ENCODE measurements at places on chromosomes 2 and 18. TPM values are rescaled to one million over a fixed set of nuclear protein-coding genes. Genes with fewer than 3 reads are reported as not detected.

The ST3GAL5 gene
- 35.4 TPM for total RNA-seq

The AQP12B gene
- under 0.01 TPM for total RNA-seq

GRCh38 chr2:49175831-49176230, 21.5 kb upstream of the FSHR start:
- no peak for DNase-seq
- H3K27ac ChIP-seq = no peak overlapping the region
- no peaks in the 10 kb centered on the region for H3K27me3 ChIP-seq
- H3K36me3 ChIP-seq = no peaks in the 10 kb centered on the region
- H3K4me1 ChIP-seq = no peaks in the 10 kb centered on the region

- no peak overlapping the region for H3K27ac ChIP-seq
- no peak overlapping the region for H3K4me3 ChIP-seq
- DNase-seq = no peak
- peaks cover 4% of the 10 kb centered on the region for H3K4me1 ChIP-seq
- no peaks in the 10 kb centered on the region for H3K36me3 ChIP-seq
Measured at GRCh38 chr2:120586507-120587278, 149.0 kb upstream of the GLI2 start.

DNA sequence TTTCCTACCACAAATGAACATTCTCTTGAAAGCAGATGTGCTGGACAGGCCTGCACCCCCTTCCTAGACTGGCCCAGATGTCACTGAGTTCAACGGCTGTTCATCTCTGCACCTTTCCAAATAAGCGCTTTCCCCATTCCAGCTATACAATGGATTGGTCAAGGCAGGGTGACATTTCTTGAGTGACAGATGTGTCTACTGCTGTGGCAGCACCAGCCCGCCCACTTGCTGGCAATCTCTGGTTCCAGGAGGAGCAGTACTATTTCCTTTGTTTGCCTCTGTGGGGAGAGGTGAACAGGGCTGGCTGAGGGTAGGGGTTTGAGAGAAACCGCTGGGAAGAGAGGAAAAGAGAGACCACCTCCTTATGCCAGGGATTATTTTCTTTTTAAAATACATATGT, 269.5 kb upstream of the POU3F3 start:
- H3K36me3 ChIP-seq = no peaks in the 10 kb centered on the region
- no peak for DNase-seq
- no peaks in the 10 kb centered on the region for H3K27me3 ChIP-seq
- no peaks in the 10 kb centered on the region for H3K4me1 ChIP-seq
